CD8-positive, alpha-beta memory T cell (primary cell): ENCODE measurements at places on chromosomes 16 and 17. TPM values are rescaled to one million over a fixed set of nuclear protein-coding genes. Genes with fewer than 3 reads are reported as not detected.

The GFAP gene
- not detected for total RNA-seq

The NTN3 gene
- not detected for total RNA-seq

DNA sequence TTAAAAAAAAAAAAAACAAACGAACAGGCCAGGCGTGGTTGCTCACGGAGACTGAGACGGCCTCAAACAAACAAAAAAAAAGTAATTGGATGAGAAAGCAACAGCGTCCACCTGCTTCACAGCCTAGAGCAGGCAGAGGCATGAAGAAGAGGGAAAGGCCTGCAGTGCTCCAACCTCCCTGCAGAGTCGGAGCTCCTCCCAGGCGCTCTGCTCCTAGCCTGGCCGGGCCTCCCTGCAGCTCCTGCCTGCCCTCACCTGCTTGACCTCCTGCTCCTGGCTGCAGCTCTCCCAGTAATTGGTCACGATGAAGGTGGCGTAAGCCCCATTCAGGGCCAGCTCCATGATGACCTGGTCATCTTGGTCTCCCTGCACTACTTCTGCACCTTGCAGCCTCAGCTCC, 5.5 kb downstream of the NMRAL1 start:
- DNase-seq = no peak

DNA sequence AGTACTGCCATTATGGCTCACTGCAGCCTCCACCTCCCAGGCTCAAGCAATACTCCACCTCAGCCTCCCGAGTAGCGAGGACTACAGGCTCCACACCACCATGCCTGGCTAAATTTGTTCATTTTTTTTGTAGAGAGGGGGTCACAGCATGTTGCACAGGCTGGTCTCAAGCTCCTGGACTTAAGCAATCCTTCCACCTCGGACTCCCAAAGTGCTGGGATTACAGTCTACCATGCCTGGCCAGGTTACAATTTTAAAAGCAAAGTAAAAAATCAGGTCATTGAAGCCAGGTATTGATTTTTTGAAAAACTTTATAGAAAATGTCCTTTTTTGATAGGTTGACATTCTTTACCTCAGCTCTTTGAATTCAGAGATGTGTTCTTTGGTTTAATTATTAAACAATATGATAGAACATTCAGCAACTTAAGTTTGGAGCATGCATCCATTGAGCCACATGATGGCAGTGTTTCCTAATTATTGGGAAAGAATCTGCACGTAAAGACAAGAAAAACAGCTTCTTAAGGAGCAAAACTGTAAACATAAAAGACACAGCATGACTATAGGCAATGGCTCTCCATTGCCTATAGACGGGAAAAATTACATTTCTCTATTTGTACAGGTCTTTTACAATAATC, 1.7 kb upstream of the SLC16A11 start:
- no peak for DNase-seq
